Muscle of leg (tissue), 16 donors: ENCODE measurements at places on chromosomes 6 and 20. TPM values are rescaled to one million over a fixed set of nuclear protein-coding genes. Genes with fewer than 3 reads are reported as not detected.

The NNAT gene
- 351 TPM for polyA plus RNA-seq

The MLIP gene
- 41.0 TPM for polyA plus RNA-seq

The E2F3 gene
- polyA plus RNA-seq: 8.9 TPM

The CRISP3 gene
- 0.14 TPM for polyA plus RNA-seq

The PRPH2 gene
- polyA plus RNA-seq: 6.2 TPM

DNA sequence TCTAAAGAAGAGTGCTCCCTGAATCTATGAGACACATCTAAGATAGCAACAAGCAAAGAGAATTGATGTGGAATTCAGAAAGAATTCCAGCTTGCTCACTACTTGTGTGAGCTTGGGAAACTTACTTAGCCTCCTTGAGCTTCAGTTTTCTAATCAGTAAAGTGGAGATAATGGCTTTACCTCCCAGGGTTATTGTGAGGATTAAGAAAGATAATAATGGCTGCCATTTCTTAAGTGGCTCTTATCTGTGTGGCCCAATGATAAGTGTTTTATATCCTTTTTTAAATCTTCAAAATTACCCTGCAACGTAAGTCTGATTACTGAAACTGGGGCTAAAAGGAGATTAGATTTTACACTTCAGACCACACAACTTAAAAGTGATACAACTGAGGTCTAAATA is 418.5 kb downstream of the LMBRD1 start:
- DNase-seq: no peak

DNA sequence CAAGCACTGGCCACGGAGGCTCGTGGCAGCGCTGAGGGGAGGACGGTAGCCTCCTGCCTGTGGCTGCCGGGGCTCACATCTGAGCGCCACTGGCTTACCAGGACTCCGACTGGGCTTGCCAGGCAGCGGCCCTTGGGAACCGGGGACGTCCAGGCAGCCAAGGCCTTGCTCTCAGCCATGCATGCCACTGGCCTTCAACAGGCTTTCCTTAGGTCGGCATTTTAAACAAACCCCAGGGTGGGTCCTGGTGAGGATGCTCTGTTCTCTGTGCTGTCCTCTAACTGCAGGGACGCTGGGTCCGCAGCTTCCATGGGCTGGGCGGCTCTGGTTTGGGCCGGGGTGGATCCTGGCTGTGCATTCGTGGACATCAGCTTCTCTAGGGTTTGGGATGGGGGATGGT is 59.1 kb upstream of the BHLHE23 start:
- DNase-seq: no peak

DNA sequence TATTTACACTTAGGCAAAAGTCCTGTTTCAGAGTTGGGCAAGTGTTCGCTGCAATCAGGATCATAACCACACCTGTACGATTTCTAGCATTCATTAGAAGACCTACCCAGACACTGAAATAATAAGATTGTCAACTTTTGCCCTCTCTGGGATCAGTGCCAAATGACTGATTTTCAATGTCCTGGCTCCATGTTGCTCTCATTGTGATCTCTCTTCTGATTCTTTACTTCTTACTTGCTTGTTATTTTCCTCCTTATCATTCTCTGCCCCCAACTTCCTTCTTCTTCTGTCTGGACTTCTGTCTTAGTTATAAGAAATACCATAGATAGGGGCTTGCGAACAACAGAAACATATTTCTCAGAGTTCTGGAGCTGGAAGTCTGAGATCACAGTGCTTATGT is 94.4 kb upstream of the BMP2 start:
- DNase-seq: no peak

GRCh38 chr6:109322825-109323224 is 59.4 kb downstream of the CD164 start:
- DNase-seq: peak; percentile 82

- no peak for DNase-seq
These were observed 29.5 kb upstream of the SPDEF start for GRCh38 chr6:34585512-34586061.

- DNase-seq: no peak
These were observed 284.8 kb downstream of the GMDS start for GRCh38 chr6:1960486-1961142.

- no peak for DNase-seq
These were observed 69.1 kb upstream of the TOP1 start for GRCh38 chr20:40959325-40960092.

- peak; percentile 16 for DNase-seq
These were observed 72.8 kb downstream of the RTN4IP1 start for GRCh38 chr6:106556368-106556960.

- peak; percentile 41 for DNase-seq
These were observed 9.5 kb upstream of the SFT2D1 start for GRCh38 chr6:166351715-166352285.

- DNase-seq: no peak
These were observed 825 bp downstream of the RIMS1 start for GRCh38 chr6:71887006-71887743.

- DNase-seq: peak; percentile 95
These were observed 2.0 kb downstream of the CEBPB start for GRCh38 chr20:50192364-50193198.
